ENCODE measurements at places on chromosomes 7 and 10.
A peak's percentile ranks its signal among the peaks of the same experiment; 100 is the strongest.

DNA sequence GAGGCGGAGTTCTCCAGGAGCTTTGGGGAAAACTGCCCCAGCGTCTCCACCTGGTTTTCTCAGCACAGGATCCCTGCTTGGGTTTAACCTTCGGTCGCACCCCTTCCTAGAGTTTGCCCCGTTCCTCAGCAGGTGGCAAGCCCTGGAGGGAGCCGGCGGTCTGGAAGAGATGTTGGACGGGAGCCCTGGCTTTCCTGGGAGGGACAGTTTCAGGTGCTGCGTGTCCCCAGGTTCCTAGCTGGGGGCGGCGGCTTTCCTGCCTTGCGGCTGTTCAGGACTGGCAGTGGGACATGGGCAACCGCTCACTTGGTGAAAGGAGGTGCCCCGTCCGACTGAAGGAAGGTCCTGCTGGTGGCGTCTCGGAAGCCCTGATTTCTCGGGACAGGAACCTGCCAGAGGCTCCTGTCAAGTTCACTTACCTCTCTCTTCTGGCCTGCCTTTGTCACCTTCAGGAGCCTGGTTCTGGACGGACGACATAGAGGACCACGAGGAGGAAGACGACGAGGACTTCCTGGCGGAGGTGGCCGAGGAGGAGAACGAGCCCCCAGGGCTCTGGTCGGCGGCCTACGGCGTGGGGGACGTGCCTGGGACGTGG lies 14.8 kb downstream of the ZNF316 start:
- DNase-seq: no peak

DNA sequence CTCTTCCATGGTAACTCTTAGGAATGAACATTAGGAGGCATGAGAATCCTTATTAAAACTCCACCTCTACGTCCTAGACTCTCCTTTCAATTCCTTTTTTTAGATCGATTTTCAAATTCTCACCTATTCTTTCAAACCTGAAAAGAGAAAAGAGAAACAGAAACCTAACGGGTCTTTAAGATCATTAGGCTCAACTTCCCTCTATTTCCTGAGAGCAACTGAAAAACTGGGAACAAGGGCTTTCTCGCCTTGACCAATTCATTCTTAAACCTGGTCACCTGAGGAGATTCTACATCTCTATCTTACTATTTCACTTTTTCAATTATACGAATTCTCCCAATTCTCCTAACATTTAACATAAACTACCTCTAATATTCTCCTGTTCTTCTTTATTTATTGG lies 2.8 kb downstream of the TFEC start:
- DNase-seq: no peak

- no peak for DNase-seq
Observed at GRCh38 chr7:94923412-94923811, 16.0 kb downstream of the PPP1R9A start.

DNA sequence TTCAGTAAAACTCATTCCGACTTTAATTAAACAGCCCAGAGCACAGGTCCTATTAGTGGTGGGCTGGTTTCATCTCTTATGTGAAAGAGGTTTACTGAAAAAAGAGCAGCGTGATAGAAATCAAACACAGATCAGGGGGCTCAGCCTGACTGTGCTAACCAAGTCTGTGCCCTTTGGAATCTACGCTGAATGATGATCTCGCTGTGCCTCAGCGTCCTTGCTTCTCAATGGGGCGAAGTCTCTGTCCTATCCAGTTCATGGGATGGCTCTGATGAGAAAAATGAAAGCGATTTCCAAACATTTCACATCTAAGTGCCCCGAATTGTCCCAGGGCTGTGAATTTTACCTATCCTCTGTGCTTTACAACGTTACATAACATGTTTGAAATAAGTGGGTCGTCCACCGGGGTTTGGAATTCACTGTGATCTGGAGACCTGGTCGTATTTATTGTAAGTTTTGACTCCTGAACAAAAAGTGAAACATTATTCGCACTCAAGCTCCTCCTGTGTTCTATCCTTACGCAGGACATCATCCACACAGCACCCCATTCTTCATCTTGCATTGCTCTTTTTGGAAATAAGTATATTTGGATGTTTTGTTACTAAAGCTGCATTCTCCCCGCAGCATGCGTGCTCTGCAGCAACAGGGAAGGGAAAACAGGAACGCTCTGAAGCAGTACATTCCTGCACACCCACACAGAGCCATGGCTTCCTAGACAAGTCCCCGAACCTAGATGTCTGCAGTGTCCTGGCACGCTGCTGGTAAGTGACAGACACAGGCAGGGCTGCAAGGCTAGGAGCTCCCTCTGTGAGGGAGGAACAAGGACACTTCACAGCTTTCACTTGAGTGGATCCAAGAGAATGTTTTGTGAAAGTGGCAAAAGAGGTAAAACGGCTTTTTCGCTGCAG lies 83.5 kb downstream of the SLC37A3 start:
- DNase-seq: no peak

GRCh38 chr10:5411941-5412276 lies 448 bp upstream of the NET1 start:
- DNase-seq: no peak

DNA sequence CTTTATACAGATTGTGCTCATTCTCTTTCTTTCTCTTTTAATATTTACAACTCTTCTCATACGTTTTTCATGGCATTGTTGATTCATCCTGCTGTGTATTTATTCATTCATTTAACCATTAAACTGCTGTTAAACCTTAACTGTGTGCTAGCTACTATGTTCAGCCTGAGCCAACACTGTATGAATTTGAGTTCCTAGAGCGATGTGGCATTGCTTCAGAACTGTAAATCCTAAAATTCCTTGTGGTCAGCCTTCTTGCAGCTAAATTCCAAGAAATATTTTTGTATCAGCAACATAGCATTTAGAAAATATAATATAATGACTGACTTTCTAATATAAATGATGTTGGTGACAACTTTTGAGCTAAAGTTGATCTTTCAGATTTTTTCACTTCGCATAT lies 184.7 kb upstream of the FZD1 start:
- no peak for DNase-seq

DNA sequence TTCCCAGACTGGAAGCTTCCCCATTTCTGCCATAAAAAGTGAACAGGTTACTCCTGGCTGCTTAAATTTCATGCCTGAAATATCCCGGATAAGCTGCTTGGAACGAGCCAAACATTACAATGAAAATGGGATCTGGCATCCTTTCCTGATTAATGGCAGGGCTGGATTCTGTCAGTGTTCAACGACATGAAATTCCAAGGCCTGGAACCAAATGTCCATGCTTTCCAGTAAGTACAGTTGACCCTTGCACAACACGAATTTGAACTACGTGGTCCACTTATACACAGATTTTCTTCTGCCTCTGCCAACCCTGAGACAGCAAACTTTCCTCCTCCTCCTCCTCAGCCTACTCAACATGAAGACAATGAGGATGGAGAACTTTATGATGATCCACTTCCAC lies 65.4 kb downstream of the SGMS1 start:
- no peak for DNase-seq

- DNase-seq: no peak
Observed at GRCh38 chr10:57664815-57665214, 602.9 kb downstream of the IPMK start.

GRCh38 chr10:11707624-11708350 lies 34.4 kb upstream of the ECHDC3 start:
- DNase-seq: no peak

GRCh38 chr10:29980084-29980483 lies 79.3 kb downstream of the JCAD start:
- DNase-seq: no peak

DNA sequence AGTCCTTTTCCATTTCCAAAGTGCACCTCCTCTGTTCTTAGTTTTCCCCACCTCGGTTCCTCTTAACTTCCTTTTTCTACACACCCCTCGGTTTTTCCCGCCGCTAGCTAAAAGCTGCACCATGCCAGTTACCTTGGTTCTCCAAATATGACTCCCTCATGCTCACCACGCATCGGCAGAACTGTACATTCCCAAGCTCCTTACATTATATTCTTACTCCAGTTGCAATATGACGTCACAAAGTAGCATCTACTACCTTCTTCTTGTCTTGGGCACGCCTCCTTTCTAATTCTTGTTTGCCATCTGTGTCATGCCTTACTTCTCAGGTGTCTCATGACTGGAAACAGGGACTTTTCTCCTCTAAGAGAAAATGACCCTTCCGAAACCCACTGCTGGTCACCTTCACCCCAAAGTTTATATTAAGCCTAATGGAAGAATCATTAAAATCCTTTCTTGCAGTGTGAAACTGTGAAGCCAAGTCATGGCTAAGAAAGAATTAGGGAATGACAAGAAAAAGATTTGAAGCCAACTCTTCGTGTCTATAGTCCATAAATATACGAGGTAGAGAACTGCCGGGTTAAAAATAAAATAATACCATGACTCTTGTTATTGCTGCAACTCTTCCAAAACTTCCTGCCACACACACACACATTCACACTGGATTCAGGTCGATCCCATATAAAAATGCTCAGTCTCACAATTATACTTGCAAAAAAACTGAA lies 1.7 kb downstream of the ESYT2 start:
- no peak for DNase-seq

GRCh38 chr7:43308913-43309705 lies 196.7 kb downstream of the HECW1 start:
- DNase-seq: no peak

DNA sequence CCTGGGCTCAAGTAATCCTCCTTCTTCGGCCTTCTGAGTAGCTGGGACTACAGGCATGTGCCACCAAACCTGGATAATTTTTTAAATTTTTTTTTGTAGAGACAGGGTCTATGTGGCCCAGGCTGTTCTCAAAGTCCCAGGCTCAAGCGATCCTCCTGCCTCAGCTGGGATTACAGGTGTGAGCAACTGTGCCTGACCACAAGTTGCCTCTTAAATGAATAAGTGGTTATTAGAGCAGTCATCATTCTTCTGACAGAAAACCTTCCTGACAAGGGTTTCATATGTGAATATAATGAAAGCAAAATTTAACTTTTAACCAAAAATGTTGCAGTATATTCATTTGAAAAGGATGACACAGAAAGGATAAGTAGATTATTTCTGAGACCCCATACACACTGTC lies 532.5 kb downstream of the GRM8 start:
- no peak for DNase-seq

- DNase-seq: no peak
Observed at GRCh38 chr7:42650171-42650570, 261.7 kb downstream of the C7orf25 start.

DNA sequence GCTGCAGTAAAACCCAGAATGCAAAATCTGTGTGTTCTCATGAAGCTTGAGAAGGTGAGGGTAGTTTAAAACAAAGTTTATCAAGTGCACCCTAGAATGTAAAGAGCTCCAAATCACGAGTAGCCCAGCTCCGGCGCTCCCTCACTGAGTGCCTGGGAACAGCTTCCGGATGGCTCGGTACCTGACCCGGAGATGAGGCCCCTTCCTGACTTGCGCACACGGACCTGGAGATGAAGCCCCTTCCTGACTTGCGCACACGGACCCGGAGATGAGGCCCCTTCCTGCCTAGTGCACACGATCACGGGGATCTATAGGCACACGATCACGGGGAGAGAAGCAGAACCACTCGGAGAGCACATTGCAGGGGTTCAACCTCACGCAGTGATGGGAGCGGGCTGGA lies 322.1 kb upstream of the RNF32 start:
- DNase-seq: peak; percentile 22

GRCh38 chr10:607545-608185 lies 81.8 kb downstream of the DIP2C start:
- no peak for DNase-seq

DNA sequence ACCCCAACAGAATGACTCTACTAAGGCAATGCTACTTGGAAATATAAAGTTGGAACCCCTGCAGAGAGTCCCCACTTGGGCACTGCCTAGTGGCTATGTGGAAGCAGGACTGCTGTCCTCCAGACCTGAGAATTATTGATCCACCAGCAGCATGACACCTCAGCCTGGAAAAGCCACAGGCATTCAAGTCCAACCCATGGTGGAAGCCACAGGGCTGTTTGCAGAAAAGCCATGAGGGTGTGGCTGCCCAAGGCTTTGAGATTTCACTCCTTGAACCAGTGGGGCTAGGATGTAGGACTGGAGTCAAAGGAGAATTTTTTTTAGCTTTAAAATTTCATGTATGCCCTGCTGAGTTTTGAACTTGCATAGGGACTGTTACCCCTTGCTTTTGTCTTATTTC lies 13.6 kb upstream of the GHRHR start:
- DNase-seq: no peak

DNA sequence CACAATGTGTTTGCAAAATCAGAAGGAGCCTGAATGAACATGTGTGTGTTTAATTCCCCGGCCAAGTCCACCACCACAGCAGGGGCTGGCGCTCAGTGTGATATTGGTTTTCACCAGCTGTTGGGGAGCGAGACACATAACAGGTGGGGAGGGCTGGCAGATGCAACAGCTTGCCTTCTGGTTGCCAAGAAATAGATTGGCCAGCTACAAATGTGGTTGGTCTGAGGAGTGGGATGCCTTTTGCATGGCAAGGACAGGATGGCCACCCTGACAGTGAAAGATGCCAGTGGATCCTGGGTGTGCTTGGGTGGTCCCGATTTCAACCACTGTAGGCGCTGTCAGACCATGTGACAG lies 292.5 kb upstream of the FZD8 start:
- no peak for DNase-seq

DNA sequence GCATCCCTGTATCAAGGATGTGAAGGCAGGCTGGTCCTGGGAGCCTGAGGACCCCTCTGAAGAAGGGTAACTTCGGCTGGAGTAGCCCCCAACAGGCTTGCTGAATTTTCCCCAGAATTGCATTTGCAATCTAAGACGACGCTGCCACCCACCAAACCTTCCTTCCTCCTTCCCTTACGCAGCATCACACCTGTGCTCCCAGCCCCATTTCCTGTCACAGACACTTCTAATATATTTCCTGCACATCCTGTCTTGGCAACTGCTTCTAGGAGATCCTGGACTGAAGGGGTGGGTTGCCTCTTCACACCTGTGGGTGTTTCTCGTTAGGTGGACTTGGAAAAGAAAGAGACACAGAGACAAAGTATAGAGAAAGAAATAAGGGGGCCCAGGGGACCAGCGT lies 9.4 kb upstream of the PGAM1 start:
- DNase-seq: no peak

GRCh38 chr10:113880236-113880635 lies 25.8 kb downstream of the NHLRC2 start:
- no peak for DNase-seq

GRCh38 chr7:38630720-38631673 lies at the start of gene AMPH:
Gene AMPH, minus strand, starts transcription at chr7:38631373. Its CDS starts 22 bp downstream, at chr7:38631351.
- peak; percentile 43 for DNase-seq

- no peak for DNase-seq
Observed at GRCh38 chr7:30671793-30672465, 10.3 kb downstream of the CRHR2 start.
